SHP77 treated with DMSO at 0.1 percent for 48 hours (cell line): ENCODE measurements at places on chromosomes 4 and X.

GRCh38 chrX:16212024-16212423 is 44.7 kb downstream of the MAGEB17 start:
- DNase-seq, result no peak

- DNase-seq, result no peak
These were observed 222.5 kb downstream of the MGST2 start for GRCh38 chr4:139887962-139888735.

DNA sequence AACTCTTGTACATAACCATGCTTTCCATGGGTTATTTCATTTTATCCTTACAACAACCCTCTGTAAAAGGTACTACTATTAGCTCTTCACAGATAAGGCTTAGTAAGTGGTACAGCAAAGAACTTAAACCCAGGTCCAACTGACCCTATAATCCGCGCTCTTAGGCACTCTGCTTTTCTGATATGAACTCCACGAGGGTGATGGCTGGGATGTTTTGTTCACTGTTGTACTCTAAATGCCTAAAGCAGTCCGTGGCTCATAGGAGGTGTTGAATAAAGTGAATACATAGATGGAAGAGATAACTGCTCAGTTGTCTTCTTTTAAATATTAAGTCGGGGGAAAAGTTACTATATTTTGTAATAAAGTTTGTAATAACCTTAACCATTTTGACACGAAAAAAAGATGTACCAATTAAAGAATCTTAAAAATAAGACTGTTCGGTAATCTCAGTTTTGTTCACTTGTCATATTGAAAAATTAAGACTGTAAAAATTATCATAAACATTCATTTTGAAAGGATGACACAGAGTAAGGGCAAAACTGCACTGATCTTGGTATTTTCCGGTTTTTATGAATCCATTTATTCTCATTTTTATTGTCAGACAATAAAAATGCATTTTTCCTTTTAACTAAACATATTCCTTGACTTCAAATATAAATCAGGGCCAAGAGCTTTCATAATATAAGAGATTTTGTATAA is 166.5 kb downstream of the FBXW7 start:
- DNase-seq, result no peak

DNA sequence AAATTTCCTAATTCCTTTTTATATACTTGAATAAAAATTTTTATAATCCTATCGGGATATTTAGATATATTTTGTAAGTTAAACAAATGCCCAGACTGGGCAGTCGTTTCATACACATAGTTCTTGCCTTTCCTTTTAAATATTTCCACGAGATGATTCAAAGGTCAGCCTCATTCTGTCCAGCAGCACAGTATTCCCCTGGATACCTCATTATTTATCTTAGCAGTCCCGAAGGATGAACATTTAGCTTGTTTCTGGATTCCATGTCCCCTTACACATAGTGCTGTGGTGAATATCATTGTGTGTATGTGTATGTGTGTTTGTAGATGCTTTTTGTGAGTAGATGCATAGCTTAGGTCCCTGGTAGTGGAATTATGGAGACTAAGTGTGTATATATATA is 38.3 kb downstream of the RAPGEF2 start:
- DNase-seq, result no peak

DNA sequence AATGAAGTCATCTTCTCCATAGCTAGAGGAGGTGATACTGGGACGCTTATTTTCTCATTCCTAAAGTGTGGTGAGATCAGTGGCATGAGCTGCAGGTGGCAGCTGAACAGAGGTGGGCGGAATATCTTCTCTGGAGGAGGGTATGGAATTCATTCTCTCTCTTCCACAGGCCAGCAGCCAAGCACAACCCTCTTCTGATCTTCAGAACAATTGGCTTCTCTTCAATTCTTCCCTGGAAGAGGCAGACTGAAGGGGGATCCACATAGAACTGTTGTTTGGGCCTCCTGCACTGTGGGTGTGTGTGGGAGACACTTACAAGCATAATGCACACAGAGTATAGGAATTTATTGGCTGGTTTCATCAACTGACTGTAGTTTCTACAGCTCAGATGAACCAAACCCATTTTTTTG is 180.4 kb upstream of the RASGEF1B start:
- no peak for DNase-seq

DNA sequence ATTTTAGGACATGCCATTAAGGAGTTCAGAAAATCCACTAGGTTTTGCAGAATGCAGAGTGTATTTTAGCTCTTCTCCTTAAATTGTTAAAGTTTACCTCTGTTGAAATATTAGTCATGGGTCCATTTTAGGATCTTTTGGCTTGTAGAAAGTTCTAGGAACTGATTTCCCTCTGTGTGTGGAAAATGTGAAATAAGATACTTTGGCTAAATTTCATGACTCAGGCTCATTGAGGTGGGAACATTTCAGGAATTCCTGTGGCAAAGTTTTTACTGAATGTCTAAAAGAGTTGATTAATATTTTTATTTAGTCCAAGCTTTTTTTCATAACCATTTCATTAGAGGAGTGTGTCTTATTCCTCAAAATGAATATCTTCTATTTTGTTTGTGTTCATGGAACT is 7.0 kb downstream of the FHIP1A start:
- no peak for DNase-seq

- no peak for DNase-seq
These were observed 258.2 kb downstream of the PPP3CA start for GRCh38 chr4:101089168-101089567.

- DNase-seq, result no peak
These were observed 122.5 kb downstream of the PTTG2 start for GRCh38 chr4:38082424-38083385.

- no peak for DNase-seq
These were observed 15.6 kb downstream of the SRPX start for GRCh38 chrX:38205039-38205438.

GRCh38 chr4:110610620-110610939 is 12.3 kb downstream of the PITX2 start:
- DNase-seq, result no peak

DNA sequence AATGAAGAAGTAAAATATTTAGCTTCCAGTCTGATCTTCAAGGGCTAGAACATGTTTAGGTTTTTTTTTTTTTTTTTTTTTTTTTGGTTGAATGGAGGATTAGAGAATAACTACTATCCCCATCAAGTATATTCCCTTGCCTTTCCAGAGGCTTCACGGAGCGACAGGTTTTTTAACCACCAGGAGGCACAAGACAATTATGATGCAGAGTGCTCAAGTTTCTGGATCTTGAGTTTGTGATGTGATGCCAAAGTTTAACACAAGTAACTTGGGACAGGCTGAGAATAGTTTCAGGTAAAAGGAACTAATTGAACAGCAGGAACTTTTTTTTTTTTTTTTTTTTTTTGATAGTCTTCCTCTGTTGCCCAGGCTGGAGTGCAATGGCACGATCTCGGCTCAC is 30.3 kb downstream of the CCNI start:
- no peak for DNase-seq

DNA sequence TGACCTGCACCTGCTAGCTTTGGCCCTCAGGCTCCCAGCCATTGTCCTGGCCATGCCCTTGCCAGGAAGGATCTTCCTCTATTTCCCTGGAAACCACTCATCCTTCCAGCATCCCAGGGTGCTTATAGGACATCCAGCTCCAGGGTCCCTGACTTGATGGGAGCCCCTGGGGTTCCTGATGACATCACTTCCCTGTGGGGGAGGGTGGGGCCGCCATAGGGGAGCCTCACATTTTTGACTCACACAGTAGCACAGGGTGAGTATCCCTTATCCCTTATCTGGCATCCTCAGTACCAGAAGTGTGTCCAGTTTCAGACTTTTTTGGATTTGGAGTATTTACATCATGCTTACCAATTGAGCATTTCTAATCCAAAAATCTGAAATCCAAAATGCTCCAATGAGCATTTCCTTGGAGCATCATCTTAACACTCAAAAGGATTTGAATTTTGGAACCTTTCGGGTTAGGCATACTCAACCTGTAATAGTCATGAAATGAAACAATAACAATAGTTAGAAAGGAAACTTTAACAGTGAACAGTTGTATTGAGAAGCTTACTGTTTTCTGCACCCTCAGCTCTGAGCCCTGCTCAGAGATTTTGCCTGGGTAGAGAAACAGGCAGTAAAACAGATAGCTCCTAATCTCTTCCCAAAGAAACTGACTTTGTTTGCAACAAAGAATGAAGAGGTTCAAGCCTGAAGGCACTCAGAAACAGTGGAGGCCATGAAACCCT is 22.1 kb downstream of the TNIP2 start:
- no peak for DNase-seq

DNA sequence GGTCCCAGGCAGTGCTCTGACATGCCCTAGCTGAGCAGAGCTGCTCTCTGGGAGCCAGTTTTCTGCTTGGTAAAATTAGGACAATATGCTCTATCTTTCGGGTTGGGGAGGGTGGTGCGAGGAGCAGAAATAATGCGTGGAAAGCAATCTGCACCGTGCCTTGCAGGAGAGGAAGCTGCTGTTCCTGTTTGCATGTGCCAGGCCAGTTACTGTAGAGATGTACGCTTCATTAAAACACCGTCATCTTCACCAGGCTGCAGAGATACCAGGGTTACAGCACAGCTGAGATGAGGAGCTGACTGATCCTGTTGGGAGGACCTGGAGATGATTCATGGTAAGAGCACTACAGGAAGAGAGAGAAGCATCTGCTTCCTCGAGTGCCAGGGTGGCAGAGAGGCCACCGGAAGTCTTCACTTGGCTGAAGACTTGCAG is 29.5 kb upstream of the IRF2 start:
- DNase-seq, result no peak

GRCh38 chrX:920234-920799 is 289.7 kb downstream of the SHOX start:
- DNase-seq, result no peak

DNA sequence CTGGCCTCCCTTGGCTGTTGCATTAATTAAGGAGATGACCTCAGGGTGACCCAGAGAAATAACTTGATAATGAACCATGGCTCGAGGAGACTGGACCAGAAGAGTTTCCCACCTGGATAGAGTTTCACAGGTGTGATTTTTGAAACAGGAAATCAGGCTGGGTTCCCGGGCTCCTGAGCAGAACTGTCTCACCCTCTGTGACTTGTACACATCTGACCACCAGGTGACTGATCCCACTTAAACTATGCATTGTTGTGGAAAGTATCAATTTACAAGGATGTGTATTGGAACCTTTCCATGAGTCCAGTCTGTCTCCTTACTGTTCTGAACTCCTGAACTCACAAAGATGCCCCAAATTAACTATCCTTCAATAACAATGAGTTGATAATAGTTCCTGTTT is 220.3 kb downstream of the PTTG2 start:
- no peak for DNase-seq

DNA sequence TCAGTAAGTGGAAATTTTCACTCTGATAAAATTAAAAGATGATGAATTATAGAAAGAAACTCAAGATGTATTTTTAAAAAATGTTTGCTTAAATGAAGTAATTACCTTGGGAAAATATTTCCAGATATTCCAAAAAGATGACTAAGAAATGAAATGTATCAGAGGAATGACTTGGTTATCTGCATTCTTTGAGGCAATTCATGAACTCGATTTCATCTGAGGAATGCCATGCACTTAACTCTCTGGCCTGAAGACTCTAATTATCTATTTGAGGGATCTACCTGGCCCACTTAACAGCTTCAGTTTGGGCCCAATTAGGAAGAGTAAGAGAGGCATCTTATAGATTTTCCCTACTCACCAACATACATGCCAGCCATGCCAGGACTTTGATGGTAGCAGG is 182.3 kb downstream of the INPP4B start:
- no peak for DNase-seq

- peak; percentile 27 for DNase-seq
These were observed 55.1 kb downstream of the GPR82 start for GRCh38 chrX:41779030-41779564.

GRCh38 chr4:151519728-151520415 is 110.9 kb downstream of the FHIP1A start:
- DNase-seq, result no peak

DNA sequence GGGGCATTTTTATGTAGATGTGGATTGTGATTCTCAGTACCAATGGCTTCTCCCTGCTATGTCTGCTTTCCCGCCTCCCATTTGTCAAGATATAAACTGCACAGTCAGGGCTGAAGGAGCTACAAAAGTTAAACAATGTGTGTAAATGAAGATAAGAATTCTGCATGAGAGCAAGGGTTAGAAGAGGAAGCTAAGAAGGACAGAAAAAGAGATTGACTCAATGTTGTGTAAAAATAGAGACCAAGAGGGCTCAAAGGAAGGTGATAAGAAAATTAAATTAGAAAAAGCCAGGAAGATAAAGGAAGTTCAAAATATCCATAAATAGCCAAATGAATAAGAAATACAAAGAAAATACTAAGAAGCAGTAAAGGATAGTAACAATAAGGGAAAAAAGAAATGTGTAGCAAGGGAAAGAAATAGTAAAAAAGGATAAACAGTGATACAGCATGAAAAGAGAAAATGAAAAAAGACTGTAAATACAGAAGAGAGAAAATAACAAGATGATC is 82.5 kb downstream of the AMELX start:
- no peak for DNase-seq

GRCh38 chr4:136754810-136755530 is 777.3 kb downstream of the PCDH18 start:
- no peak for DNase-seq

- DNase-seq, result no peak
These were observed 217.2 kb upstream of the PCDH18 start for GRCh38 chr4:137749466-137749865.

DNA sequence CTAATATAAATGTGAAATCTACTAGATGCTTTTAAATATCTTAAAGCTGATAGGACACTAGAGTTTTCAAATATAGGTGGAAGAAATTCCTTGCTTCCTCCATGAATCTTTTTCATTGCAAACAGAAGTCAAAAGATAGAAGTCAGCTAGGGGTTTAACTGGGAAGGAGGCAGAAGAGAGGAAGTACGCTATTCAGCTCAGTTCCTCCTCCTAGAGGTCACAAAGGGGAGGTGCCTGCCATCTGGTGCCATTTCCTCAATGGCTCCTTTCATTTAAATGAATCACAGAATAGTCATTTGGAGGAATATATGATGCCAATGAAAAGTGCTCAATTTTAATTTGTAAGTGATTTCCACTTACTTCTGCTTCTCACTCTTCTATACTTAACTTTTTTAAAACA is 8.5 kb downstream of the COL25A1 start:
- no peak for DNase-seq

- DNase-seq, result no peak
These were observed 267.0 kb downstream of the FRMPD4 start for GRCh38 chrX:12405306-12405705.

DNA sequence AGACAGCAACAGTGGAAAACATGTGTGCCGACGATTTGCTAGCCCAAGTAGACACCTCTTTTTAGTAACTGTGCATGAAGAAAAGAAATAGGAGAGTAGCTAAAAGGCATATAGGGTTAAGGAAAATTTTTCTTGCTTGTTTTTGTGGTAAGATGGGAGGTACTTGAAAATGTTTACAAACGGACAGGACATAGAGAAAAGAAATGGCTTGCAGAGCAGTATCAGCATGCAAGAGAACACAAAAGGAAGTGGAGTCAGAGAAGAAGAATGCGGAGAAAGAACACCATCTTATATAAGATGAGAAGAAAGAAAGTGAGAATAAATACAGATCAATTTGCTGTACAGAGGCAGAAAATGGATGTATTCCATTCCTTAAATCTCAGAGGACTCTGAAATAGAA is 263.7 kb upstream of the ETNPPL start:
- no peak for DNase-seq

- peak; percentile 20 for DNase-seq
These were observed 240.5 kb downstream of the MAML3 start for GRCh38 chr4:139913398-139913990.

GRCh38 chrX:129976441-129976840 is 6.0 kb upstream of the BCORL1 start:
- no peak for DNase-seq

GRCh38 chr4:38310446-38311043 is 350.3 kb downstream of the PTTG2 start:
- DNase-seq, result no peak
